ENCODE measurements at places on chromosomes 5 and 9.

DNA sequence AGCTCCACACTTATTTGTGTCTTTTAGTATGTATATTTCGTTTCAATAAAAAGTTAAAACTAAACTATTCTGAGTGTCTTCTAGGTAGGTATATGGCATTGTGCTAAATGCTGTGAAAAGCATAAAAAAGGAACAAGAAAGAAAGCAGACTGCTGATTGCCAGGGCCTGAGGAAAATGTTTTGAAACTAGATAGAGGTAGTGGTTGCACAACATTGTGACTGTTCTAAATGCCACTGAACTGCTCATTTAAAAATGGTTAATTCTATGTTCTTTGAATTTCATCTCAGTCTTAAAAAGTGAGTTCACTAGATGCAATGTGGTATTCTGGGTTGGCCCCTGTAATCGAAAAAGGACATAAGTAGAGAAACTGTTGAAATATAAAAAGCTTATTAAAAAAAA is 2.6 kb upstream of the ALAD start:
- DNase-seq, result no peak

- no peak for DNase-seq
These were observed 93.4 kb downstream of the DAB2IP start for GRCh38 chr9:121744687-121745395.

GRCh38 chr5:123511648-123512605 is at the start of gene CSNK1G3:
Gene CSNK1G3 (plus strand): TSS chr5:123512177. CDS start chr5:123545664, 33,487 bp downstream.
- peak; percentile 93 for DNase-seq

DNA sequence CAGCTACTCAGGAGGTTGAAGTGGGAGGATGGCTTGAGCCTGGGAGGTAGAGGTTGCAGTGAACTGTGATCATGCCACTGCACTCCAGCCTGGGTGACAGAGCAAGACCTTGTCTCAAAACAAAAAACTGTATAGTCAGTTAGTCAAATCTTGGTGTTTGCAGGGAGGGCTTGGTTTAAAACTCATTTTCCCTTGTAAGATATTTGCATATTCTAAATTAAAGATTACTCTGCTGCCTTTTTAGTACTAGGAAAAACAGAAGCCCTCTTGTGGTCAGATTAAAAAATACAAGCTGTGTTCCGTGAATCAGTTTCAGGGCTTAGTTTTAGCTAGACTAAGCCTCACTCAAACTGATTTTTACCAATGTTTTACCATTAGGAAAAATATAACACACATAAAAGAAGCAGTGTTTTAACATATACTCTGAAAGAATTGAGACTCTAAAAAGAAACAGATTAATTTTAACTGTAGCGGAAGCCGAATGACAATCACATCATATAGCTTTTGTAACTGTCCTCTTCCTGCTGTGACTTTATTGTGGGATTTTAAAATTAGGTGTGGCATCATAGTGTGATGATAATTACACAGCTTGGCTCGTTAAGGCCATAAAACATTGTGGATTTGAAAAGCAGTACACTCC is 84.9 kb upstream of the BASP1 start:
- DNase-seq, result no peak

- DNase-seq, result no peak
These were observed 20.9 kb upstream of the SLC31A2 start for GRCh38 chr9:113129884-113130283.

DNA sequence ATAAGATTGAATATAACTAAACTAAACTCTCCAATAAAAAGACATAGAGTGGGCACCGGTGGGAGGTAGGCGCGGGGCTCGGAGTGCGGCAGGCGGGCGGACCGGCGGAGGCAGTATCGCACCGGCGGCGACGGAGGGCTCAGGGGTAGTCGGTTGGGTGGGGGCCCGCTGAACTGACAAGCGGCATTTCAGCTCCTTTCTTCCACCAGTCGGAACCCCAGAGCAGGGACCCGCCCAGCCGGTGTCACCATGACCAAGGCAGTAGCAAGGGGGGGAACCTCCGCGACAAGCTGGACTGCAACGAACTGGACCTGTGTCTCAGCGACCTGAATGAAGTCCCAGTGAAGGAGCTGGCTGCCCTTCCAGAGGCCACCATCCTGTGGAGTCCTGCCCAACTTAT is 156.7 kb downstream of the HINT1 start:
- no peak for DNase-seq

- DNase-seq, result no peak
These were observed 16.8 kb upstream of the DMXL1 start for GRCh38 chr5:119054101-119054500.

DNA sequence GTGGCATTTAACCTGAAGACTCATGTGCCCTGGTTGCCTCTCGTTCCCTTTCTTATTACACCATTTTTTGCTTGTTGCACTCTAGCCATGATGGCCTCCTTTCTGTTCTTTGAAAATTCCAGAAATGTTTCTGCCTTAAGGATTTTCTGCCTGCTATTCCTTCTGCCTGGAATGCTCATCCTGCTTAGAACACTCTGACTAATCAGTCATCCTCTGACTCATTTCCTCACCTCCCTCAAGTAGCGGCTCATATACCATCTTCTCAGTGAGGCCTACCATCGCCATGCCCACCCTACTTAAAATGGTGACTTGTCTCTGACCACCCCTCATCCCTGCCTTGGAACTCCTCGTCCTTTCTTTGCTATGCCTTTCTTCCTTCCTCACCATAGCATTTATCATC is 68.8 kb downstream of the KIF4B start:
- DNase-seq, result peak; percentile 6
